Activated T-cell treated with anti-CD3 and anti-CD28 coated beads, Interleukin-2, amount 50 U/mL, for 72 hours (primary cell): ENCODE measurements at places on chromosomes 5 and 9. TPM values are rescaled to one million over a fixed set of nuclear protein-coding genes. Genes with fewer than 3 reads are reported as not detected.

Gene SLC1A3
- 0.62 TPM for total RNA-seq

Gene SYK
- 0.19 TPM for total RNA-seq

Gene CCDC152
- 10.5 TPM for total RNA-seq

DNA sequence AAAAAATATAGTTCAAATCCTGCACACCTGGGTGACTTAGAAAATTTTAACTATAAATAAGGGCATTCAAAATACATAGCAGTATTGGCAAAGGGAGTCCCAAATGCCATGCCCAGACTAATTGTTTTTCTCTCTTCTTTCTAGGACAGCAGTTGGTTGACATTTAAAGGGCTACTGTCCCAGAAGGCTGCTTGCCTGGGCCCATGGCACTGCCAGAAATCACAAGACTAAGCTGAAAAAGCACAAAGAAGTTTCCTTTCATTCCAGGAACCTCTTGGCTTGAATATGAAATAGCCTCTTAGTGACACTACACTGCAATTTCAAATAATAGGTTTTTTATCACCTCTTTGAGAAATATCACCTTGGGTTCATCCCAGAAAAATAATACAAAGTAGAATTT lies 388.9 kb upstream of the TRPC7 start:
- no peak for DNase-seq

GRCh38 chr5:157312492-157312891 lies 46.6 kb downstream of the CYFIP2 start:
- DNase-seq = peak; percentile 62
